ENCODE measurements at places on chromosomes 12 and 14.

DNA sequence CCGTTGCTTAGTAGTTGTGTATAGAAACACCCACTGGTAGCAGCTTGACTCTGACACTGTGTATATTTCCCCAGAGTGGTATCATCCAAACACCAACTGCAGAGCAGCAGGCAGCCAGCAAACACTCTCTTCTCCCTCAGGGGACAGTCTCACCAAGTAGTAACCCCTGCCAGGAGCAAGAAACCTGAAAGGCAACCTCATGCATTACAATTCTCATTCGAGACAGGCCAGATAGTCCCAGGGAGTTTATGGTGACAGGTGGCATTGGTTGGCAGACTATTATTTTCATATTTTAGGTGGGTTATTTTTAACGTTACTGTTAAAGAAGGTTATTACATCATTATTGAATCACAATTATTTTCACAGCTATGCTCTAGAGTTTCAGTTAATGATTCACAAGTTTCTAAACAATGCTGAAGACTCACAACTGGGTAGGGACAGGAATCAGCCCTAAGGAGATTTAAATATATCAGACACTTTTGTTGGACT lies 222.8 kb downstream of the EGLN3 start:
- DNase-seq = no peak

DNA sequence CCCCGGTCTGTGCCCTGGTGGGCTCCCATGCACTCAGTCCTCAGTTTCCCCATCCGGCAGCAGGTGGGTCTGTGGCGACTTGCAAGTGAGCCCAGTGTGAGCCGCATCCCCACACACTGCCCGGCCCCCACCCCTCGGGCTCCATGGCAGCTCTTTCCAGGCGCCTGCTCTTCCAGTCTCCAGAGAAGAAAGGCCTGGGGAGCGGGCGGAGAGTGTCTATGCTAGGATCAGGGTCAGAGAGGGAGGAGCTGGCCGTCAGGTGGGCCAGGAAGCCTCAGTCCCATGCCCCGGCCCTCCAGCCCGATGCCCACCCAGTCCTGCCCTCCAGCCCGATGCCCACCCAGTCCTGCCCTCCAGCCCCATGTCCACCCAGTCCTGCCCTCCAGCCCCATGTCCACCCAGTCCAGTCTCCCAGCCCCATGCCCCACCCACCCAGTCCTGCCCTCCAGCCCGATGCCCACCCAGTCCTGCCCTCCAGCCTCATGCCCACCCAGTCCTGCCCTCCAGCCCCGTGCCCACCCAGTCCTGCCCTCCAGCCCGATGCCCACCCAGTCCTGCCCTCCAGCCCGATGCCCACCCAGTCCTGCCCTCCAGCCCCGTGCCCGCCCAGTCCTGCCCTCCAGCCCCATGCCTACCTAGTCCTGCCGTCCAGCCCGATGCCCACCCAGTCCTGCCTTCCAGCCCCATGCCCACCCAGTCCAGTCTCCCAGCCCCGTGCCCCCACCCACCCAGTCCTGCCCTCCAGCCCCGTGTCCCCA lies 49.2 kb downstream of the FBRSL1 start:
- no peak for DNase-seq

- no peak for DNase-seq
These were observed 56.4 kb downstream of the CMKLR1 start for GRCh38 chr12:108282676-108283075.

- DNase-seq = no peak
These were observed 30.4 kb downstream of the FBXO34 start for GRCh38 chr14:55301437-55302121.

DNA sequence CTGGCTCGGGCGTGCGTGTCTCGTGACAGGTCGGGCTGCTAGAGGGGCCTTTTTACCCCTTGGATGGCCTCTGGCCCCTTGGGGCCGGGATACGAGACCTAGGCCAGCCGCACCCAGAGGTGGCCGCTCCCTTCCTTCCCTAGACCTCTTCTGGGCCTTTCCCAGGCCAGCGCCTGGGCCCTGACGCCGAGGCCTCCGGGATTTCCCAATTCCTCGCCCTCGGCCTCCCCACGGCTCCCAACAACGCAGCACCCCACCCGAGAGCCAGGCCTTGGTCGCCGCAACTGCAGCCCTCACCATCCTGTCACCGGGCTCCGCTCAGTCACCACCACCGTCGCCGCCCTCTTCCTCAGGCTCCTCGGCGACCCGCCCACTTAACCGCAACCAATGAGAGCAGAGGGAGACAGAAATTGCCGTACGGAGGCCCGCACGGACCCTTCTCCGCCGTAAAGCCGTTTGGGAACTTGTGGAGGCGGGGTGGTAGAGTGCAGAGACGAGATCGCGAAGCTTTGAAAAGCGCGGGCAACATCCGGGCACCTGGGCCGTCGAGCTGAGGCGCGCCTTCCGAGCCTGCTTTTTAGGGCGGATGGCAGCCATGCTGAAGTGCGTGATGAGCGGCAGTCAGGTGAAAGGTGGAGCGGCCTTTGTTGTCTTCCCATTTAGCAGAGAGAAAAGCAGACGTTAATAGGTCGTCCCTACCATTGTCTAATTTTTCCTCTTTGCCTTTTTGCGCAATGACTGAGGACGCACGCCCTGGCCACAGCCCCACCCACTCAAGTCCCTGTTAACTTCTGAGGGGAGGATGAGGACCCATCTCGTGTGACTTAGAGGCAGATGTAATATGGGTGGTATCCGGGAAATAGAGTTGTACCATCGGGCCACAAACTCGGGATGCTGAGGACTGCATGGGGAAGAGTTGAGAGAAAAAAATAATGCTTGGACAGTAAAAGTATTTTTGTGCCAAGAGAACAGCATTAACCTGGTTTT lies at the start of the genes RAD9B and VPS29:
RAD9B (plus strand) TSS at position 580 of the 987 bp plus-strand sequence; CDS start at position 587, 7 bp downstream.
VPS29 (minus strand) TSS at position 360 of the 987 bp plus-strand sequence; CDS start at position 300, 60 bp downstream.
- DNase-seq = peak; percentile 97

DNA sequence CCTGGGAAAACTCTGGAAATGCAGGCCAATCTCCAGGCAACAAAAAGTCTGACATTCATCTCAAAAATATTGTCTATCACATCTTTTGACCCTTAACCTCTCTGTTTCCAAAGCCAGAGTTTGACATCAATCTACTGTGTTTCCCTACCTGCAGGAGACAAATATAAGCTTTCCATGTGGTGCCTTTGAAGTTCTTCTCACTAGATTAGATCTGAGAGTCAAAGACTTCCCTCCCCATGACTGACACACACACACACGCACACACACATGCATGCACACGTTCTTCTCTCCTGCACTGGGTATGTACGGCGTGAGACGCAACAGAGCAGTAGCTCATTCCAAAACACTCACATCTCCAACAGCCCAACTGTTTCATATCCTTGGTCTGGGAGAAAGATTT lies 8.1 kb upstream of the ITPR2 start:
- no peak for DNase-seq

DNA sequence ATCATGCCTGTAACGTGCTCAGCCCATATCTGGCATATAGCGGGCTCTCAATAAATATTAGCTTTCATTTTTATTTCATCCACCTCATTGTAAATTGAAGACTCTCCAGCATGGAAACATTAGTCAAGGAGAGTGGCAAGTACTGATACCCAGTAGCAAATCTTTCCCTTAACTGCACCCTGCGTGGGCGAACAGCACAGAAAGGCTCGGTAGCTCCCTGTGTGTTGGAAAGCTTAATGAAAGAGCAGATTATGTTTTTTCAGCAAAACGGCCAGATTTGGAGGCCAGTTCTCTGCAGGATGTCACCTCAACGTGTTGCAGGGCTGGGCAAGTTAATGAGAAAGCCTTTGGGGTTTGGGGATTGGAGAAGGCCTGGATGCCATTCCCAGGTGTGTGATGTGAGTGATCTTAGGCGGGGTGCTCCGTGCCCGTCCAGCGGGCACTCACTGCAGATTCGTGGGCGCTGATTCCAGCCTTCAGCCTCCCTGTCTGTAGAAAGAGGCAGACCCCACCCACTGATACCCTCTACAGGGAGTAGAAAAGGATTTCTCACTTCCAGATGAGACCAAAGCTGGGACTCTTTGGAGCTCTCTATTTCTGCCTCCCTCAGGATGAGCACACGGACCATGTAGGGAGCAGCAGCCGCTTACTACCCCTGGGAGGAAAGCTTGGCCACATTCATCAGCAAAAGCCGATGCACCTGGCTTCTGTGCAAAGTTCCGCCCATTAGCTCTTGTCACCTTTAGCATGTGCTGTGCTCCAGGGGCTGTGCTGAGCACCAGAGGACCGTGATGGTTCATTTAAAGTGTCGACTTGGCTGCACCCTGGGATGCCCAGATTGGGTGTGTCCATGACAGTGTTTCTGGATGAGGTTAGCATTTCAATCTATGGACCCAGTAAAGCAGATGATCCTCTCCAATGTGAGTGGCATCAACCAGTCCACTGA lies 29.1 kb downstream of the C14orf132 start:
- DNase-seq = no peak

- DNase-seq = no peak
These were observed 26.2 kb downstream of the MNAT1 start for GRCh38 chr14:60760644-60761364.

- DNase-seq = no peak
These were observed 136.8 kb downstream of the DACT1 start for GRCh38 chr14:58774531-58774930.

- DNase-seq = no peak
These were observed 56.0 kb downstream of the ISCA2 start for GRCh38 chr14:74549588-74549987.

DNA sequence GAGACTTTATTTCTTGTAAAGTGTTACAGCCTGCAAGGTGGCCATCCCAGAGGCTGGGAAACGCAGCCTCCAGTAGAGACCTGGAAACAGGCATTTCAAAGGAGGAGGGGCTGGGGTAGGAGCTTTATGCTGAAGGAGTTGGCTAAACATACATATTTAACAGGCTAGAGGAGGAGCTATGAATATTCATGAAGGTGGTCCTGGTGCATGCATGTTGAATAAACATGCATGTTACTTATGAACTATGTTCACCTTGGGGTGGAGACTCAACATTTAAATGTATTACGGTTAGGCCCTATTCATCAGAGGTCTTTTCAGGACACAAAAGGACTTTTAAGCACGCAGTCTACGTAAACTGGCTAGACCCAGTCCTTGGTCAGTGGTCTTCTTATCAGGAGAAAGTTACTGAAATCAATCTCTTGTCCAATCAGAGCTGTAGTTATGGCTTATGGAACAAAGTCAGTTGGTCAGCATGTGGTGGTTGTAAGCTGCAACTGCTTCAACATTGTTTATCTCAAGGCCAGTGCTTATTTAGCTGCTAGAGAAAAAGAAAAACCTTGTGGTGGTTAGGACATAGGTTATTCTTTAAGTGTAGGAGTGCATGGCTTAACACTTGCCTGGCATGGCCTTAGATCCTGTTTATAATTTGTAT lies 11.4 kb upstream of the ARF6 start:
- no peak for DNase-seq

DNA sequence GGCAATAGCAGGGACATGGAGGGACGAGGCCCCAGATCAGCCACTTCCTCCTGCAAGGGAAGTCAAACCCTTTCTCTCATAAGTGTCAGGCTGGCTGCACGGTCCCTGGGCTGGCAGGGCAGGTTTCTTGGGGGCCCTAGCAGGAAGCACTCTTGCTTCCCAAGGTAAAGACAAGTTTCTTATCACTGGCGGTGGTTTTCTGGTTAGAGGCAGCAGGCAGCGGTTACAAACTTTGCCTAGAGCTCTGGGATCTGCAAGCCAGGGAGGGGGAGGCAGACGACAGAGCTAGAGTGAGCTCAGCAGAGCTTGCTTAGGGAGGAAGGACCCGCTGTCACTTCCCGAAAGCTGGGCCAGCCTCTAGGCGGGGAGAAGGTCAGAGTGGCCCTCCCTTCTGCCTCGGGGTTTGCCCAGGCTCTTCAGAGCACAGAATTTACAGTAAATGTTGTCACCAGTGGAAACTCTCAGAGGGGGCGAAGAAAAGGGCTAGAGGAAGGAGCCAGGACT lies 20.4 kb downstream of the BATF start:
- DNase-seq = peak; percentile 52

DNA sequence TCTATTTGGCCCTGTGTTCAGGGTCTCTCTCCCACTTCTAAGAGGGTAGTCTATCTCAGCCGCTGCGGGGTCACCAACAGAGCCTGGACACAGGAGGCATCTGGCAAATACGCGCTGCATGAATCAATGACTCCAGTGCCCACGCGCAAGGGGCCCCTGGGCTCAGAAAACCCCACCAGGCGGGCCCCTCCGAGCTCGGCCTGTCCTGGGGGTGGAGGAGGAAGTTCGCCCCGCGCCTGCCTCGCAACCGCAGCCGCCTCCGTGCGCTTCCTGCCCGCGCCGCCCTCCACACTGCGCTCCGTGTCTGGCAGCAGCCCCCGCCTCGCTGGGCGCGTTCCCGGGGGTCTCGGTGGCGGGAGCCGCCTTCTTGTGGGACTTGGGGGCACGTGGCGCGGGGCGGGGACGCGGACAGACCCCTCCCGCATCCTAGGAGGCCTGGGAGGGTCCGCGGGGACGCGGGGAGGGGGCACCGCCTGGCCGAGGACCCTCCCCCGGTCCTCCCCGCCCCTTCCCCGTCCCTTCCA lies 811 bp upstream of the FBRSL1 start:
- DNase-seq = peak; percentile 61

DNA sequence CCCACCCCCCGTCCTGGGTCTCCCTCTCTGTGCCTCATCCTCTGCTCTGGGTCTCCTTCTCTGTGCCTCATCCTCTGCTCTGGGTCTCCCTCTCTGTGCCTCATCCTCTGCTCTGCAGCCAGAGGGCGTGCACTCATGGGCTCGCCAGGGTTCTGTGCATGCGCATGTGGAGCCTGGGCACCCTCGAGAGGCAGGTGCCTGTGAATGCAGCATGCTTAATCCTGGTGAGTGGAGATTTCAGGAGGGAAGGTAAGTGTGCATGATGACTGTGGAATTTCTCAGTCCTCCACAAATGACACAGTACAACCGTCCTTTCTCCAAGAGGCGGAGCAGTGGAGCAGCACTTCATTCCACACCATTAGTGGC lies 65.2 kb downstream of the EP400 start:
- no peak for DNase-seq

- DNase-seq = no peak
These were observed 76.0 kb upstream of the FZD10 start for GRCh38 chr12:130086248-130086647.

DNA sequence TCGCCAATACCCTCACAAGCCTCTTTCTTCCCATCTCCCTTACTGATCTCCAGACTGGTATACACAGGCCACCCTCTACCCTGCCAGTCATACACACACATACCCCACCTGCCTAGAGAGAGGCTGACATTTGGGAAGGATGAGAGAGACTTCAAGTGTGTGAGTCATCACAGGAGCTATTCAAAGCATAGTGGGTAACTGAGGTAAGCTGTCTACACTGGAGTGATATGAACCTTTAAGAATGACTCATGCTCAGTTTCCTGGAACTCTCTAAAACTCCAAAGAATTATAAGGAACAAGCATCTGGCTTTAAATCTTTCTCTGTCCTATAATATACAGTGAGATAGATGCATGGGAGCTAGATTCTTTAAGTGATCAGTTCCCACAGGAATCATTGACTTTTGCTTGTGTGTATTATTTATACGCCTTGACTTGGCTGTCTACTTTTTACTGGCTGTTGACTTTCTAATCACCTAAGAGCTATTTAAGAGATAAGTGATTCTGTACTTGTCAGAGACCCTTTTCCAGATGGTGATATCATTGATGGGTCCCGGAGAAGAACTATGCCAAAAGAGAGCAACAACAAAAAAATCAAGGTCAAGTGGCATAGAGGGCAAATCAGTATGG lies 5.8 kb downstream of the IGF1 start:
- DNase-seq = no peak
